Stimulated activated CD8-positive, alpha-beta memory T cell treated with anti-CD3 and anti-CD28 coated beads, Interleukin-15, amount 100 ng/mL, for 24 hours (primary cell): ENCODE measurements at places on chromosomes 7 and 10.

DNA sequence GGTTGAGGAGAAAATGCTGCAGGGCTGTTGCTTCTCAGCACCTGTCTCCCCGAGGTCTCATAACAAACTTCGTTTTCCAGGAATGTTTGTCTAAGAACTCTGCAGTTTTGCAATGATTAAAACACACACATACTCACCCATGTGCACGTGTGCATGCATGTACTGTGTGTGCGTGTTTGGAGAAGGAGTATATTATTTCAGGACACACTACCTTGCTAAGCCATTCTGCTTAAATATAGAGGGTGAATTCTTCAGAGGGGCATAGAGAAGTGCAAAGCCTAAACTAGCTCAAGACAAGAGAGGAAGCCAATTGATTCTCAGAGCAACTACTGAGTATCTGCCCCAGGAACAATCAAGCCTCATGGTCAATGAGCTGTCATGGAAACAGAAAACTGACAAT, 298.4 kb upstream of the MGMT start:
- no peak for DNase-seq

GRCh38 chr10:115624448-115624847, 531.3 kb downstream of the ATRNL1 start:
- DNase-seq: no peak

GRCh38 chr10:11007476-11008020, 10.1 kb upstream of the CELF2 start:
- DNase-seq: no peak

DNA sequence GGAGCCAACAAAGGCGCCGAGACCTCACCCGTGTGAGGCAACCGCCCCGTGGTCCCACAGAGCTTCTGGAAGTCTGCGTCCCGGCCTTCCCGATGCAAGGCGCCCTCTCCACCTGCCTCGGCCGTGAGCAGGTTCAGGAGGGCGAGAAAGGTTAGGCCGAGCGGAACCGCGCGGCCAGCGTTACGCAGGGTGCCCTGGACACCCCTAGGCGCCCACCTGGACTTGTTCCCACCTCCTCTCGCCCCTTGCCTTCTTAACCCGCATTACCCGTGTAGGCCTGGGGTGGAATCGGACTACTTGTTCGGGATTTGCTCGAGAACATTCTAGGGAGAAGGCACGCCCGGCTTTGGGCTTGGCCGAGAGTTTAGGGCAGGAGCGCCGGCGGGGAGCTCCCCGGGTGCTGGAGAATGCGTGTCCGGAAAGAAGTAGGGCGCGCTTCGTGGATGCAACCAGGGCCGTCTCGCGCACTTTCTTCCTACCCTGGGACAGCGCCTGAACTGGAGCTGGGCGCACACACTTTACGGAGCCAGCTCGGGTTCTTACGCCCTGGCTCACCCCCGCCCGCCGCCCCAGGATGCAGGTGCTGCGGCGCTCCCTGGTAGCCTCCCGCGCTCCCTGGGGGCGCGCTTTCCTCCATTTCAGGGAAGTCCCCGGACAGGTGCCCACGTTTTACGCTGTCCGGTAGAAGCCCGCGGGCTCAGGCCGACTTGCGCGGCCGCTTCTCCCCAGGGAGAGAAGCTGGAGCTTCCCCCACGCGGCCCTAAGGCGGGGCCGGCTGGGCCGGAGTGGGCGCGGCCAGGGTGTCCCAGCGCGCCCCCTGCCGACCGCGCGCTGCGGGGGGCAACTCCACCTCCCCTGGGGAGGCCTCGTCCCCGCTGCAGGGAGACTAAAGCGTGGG, 74.5 kb downstream of the INSIG1 start:
- DNase-seq: no peak

- no peak for DNase-seq
Observed at GRCh38 chr10:100570506-100570905, 34.8 kb downstream of the HIF1AN start.

DNA sequence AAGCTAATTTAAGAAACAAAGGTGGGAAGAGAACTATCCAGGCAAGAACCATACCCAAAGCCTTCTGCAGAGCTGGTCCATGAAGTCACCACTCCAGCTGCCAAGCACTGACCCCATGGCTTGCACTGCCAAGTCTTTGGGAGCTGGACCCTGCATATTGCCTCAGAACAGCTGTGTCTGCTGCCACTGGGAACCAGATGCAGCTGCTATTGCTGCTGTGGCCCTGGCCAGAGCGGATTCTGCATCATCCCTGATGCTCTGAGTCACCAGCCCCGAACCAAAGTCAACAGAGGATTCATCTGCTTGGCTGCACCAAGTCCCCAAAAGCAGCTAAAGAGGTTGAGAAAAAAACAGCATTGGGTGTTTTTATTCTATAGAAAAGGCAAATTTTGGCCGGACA, 39.2 kb upstream of the GSAP start:
- no peak for DNase-seq

- DNase-seq: no peak
Observed at GRCh38 chr7:83210479-83210878, 47.8 kb upstream of the PCLO start.

GRCh38 chr7:133052826-133053225, 29.1 kb downstream of the CHCHD3 start:
- DNase-seq: no peak

- DNase-seq: no peak
Observed at GRCh38 chr7:44324204-44324480, 1.3 kb downstream of the CAMK2B start.

- DNase-seq: no peak
Observed at GRCh38 chr7:30206942-30207341, 72.2 kb downstream of the MTURN start.

- no peak for DNase-seq
Observed at GRCh38 chr10:26698909-26699308, 1.4 kb downstream of the PDSS1 start.

GRCh38 chr7:100983451-100984187, 14.3 kb downstream of the MUC12 start:
- no peak for DNase-seq

DNA sequence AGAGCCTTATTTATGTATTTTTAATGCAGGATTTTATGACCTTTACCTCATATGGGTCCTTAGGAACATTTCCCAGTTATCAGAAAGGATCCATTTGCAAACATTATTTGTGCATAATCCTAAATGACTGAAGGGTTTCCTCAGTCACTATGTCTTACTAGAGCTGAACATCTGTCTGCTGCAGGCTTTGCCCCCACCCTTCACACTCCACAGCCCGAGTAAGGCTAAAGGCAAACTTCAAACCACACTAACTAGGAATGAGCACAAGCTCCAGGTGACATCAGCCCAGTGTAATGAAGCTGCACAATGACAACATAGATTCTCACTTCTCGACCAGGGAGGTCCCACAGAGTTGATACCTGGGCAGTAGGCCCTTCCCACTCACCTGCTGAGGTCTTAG, 491.3 kb upstream of the MKI67 start:
- DNase-seq: no peak

GRCh38 chr10:20685462-20685861, 211.6 kb downstream of the NEBL start:
- no peak for DNase-seq

GRCh38 chr7:71221549-71221948, 89.6 kb downstream of the GALNT17 start:
- DNase-seq: no peak
